Pancreas (tissue), 10 donors: ENCODE measurements at places on chromosomes 3 and 15. TPM values are rescaled to one million over a fixed set of nuclear protein-coding genes. Genes with fewer than 3 reads are reported as not detected.

The CHL1 gene
- 0.23 TPM for polyA plus RNA-seq

The MOBP gene
- not detected for polyA plus RNA-seq

The SNTN gene
- polyA plus RNA-seq, result not detected

The LCTL gene
- polyA plus RNA-seq, result not detected

The LMAN1L gene
- not detected for polyA plus RNA-seq

The CD200 gene
- 22.2 TPM for polyA plus RNA-seq

The POC1A gene
- polyA plus RNA-seq, result 0.80 TPM

The SPINT1 gene
- 39.3 TPM for polyA plus RNA-seq

The FBXO40 gene
- not detected for polyA plus RNA-seq

The GBE1 gene
- 3.7 TPM for polyA plus RNA-seq

The ZNF660 gene
- polyA plus RNA-seq, result 0.76 TPM

The P3H2 gene
- polyA plus RNA-seq, result 1.5 TPM

The LRRIQ4 gene
- not detected for polyA plus RNA-seq
